Substantia nigra (tissue), 51 donors: ENCODE measurements at places on chromosomes 4 and X.

DNA sequence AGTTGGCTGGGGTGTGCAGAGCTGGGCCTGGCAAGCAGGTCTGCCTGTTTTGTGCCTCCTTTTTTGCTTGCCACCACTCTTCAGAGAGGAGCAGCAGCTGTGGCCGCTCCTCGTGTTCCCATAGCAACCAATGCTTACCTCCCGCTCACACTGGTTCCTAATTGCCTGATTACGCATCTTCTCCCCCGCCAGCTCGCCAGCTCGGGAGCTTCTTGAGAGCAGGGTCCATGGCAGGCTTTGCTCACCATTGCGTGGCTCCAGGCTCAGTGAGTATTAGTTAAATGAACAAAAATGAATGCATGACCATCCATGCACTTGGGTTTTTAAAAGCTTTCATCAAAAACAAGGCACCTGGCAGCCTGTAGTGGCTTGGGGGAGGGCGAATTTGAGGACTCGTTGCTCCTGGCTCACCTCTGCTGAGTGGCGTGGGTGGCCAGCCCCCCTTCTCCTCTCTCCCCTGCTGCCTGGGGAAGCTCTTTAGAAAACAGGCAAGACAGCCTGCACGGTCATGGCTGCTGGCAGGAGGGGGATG is 14.2 kb upstream of the PJA1 start:
- no peak for DNase-seq

DNA sequence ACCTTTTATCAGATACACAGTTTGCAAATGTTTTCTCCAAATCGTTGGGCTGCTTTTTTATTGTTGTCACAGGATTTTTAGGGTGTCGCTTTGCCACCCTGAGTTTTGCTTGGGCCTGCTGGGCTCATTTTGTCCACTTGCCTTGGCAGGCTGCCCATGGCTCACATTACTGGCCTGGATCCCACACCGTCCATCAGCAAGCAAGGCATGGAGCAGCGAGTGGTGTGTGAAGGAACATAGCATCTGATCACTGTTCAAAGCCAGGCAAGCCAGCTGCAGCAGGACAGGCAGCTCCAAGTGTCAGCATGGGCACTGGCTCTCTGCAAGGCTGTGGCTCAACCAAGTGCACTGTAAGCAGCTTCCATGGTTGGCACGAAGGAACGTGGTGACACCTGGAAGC is 261.4 kb upstream of the TECRL start:
- no peak for DNase-seq

GRCh38 chr4:4746444-4746843 is 113.0 kb upstream of the MSX1 start:
- no peak for DNase-seq

GRCh38 chr4:183223053-183223452 is 97.0 kb downstream of the CLDN22 start:
- DNase-seq, result no peak

- DNase-seq, result no peak
Observed at GRCh38 chr4:159859656-159860148, 756.8 kb downstream of the RAPGEF2 start.

- no peak for DNase-seq
Observed at GRCh38 chrX:24245202-24245601, 68.7 kb downstream of the SUPT20HL2 start.
